Naive thymus-derived CD4-positive, alpha-beta T cell (primary cell): ENCODE measurements at places on chromosomes 2 and 18. TPM values are rescaled to one million over a fixed set of nuclear protein-coding genes. Genes with fewer than 3 reads are reported as not detected.
A peak's percentile ranks its signal among the peaks of the same experiment; 100 is the strongest.

DNA sequence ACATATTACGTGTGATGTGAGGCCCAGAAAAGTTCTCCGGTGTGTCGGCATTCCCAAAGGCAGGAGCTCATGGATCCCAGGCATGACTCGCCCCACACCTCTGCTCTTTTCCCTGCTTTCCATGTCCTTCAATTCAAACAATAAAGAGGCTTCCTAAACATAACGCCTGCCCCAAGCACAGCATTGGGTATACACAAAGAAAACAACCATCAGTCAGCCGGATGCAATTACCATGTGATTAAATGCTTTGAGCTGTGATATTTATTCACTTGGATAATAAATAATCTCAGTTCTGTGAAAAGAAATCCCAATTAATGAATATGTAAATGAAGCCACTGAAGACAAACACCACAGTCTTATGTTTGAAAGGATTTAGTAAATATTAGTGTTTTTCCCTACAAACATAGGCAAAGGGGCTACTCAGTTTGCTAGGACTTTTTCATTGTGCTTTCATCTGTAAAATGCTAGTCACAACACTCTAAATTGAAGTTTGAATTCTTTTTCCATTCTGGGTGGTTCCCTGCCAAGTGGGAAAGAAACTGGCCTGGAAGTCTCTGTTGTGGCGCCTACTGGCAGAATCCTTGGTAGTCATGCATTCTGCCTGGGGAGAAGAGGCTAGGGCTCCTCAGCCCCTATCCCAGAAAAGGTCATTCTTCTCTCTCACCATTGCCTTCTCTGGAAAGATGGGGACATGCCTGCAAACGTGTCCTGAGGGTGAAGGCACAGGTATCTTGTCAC, 144.7 kb downstream of the COL6A3 start:
- DNase-seq: no peak

GRCh38 chr18:49476664-49477411, 10.2 kb downstream of the C18orf32 start:
- DNase-seq: no peak

Gene HOXD4
- not detected for total RNA-seq

Gene HAAO
- total RNA-seq: 1.8 TPM

DNA sequence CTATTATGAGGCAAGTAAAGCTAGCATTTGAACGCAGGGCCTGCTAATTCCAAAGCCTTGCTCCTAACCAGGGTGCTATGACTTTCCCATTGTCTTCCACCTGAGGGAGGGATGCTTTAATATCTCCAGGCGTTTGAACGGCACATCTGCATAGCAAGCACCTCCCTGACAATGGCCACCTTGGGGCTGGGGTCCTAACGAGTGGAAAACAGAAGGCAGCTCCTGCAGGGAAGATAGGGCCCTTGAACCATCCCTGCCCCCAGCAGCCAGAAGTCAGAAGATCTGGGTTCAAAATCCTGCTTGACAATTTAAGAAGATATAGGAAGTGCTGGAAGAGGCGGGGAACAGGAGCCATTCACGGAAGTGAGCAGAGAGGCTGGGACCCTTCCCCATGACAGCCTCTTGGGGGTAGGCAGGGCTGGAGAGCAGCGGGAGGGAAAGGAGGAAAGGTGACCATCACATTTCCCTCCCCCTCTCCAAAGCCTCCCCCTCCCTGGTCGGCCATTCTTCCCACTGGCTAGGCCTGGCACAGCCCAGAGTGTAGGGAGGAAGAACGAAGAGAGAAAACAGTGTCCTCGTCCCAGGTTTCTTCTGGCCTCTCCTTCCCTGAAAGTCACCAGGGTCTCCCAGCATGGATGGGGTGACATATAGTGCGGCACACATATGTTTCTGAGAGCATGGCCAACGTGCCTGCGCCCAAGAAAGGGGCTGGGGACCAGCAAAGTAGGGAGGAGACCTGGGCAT, 73.5 kb downstream of the EMX1 start:
- no peak for DNase-seq

DNA sequence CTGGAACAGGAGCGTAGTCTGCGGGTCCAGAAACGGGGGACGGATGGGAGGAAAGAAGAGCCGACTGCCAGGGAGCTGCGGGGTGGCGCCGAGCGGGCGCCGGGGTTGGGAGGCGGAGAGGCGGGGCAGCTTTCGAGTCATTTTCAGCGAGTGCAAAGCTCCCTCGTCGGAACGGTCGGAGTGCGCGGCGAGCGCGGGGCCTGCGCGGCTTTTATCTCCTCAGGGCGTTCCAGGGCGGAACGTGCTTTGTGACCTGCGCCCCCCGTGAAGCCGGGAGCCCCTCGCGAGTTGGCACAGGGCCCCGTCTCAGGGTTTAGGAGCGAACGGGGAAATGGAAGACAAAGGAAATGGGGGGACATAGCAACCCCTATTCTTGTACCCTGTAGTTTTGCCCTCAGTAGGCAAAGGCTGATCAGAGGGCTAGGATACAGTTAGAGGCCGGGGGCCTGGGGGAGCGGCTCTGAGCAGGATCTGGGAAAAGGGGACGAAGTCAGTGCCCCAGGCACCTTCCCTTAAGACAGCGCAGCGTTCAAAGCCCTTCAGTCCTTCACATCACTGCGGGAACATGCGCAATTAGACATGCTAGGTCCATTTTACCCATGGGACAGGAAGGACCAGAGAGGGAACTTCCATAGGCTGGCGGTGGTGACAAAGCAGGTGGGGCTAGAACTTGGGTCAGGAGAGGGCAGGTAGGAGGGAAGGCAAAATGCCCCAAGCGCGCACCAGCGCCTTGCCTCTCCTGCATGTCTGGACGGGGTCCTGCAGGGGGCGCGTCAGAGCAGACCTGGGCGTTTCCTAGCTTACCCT, 60.1 kb upstream of the IL1RL1 start:
- peak; percentile 59 for DNase-seq

GRCh38 chr2:205763708-205764211, 81.5 kb downstream of the NRP2 start:
- no peak for DNase-seq

- peak; percentile 18 for DNase-seq
Observed at GRCh38 chr2:210445116-210445707, 31.3 kb downstream of the LANCL1 start.

Gene DYSF
- total RNA-seq: 0.22 and 0.43 TPM in 2 replicates

DNA sequence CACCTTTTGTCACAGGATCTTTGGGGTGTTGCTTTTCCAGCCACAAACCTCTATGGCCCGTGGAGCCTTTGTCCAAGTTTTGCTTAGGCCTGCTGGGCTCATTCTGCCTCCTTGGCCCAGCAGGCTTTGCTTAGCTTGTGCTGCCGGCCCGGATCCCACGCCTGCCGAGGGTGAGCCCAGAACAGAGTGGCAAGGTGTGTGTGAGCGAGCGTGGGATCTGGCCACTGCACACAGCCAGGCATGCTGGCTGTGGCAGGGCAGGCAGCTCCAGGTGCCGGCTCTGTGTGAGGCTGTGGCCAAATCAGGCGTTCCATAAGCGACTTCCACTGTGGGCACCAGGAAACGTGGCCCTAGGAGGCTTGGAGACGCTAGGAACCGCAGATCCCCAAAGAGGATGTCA, 97.5 kb downstream of the ATP9B start:
- no peak for DNase-seq

DNA sequence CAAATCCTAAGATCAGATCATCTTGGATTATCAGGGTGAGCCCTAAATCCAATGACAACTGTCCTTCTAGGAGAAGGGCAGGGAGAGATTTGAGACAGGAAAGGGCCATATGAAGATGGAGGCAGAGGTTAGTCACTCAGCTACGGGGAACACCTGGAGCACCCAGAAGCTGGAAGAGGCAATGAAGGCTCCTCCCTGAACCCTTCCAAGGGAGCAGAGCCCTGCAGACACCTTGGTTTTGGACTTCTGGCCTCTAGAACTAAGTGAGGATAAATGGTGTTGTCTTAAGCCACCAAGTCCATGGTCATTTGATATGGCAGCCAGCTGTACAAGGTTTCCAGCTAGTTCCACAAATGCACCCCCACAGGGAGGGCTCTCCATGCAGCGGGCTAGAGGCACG, 6.9 kb upstream of the PTPN2 start:
- no peak for DNase-seq

Gene GAL3ST2
- not detected for total RNA-seq

DNA sequence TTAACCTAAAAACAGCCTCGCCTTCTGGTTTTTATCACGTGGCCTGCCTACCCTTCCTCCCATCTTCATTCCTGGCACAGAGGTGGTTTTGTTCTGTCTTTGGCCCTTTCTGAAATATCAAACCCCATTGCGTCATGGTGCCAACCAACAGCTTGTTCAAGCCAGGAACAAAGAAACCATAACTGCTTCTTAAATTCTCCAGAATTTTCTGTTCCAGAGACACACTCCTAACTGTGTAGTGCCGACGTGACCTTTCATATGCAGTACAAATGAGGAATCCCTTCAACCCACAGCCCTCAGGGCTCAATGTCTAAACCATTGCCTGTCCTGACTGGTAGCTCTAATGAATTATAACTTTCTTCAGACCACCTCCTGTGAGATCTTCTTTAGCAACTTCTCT, 82.2 kb upstream of the TNP1 start:
- DNase-seq: no peak

- DNase-seq: no peak
Observed at GRCh38 chr2:128727404-128727803, 408.7 kb upstream of the HS6ST1 start.

GRCh38 chr18:63208676-63209075, 110.9 kb downstream of the BCL2 start:
- no peak for DNase-seq

- DNase-seq: no peak
Observed at GRCh38 chr2:8640498-8640897, 41.4 kb upstream of the ID2 start.

DNA sequence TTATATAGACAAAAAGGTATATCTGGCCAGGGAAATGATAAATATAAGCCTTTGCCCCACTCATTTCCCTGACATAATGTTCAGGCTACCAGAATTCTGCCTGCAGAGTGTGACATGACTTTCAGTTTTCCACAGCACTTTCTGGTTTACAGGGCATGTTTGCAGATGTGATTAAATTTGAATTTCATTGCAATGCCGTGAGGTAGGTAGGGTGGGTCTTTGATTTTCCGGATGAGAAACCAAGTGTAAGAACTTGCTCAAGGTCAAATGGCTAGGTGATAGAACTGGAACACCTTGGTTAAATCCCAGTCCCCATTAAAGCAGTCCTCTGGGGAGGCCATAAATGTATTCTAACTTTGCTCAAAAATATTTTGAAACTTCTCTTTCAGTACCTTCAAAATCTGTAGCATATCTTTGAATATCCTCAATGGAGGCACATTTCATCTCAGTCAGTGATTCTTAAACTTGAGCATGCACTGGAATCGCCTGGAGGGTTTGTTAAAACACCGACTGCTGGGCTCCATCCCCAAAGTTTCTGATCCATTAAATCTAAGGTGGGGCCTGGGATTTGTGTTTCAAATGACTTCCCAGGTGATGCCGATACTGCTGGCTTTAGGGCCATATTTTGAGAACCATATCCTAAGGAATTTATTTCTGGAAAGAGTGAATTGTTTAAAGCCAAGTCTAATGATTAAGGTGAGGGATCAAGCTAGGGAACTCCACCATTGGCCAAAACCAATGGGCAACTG, 35.0 kb downstream of the MRPL33 start:
- DNase-seq: no peak

- DNase-seq: no peak
Observed at GRCh38 chr2:240997856-240998705, at the start of gene SNED1. TSS of gene SNED1 (plus strand) at chr2:240998618. CDS start at chr2:240998838, 220 bp downstream.

DNA sequence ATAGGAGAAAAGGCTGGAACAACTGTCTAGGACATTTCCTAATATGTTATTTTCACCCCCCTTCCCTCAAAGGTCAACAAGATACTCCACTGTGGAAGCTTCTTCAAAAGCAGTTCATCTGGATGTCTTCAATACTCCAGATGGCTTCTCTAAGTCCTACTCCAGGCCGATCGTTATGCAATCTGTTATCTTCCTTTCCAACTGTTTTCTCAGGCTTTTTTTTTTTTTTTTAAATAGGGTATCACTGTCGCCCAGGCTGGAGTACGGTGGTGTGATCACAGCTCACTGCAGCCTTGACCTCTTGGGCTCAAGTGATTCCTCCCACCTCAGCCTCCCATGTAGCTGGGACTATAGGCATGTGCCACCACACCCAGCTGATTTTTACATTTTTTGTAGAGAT, 26.3 kb downstream of the ATP8B1 start:
- DNase-seq: no peak
